GM04503 (cell line): ENCODE measurements at places on chromosomes 12 and 14.

DNA sequence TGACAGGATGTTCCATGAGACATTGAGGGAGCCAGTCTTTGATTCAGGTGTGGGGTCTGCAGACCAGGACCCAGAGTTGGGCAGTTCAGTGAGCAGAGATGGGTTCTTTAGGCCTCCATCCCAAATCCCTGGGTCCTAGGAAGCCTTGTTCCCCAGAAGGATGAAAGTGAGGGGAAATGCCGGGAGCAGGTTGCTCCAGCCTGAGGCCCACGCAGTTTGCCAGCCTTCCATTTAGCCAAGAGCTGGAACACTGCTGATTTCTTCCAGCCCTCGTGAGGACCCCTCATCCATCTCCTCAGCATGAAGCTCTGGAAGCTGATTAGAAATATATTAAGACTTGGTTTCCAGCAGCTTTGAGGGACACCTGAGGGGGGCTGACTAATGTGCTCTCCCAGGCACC is 12.1 kb downstream of the C14orf132 start:
- no peak for DNase-seq

DNA sequence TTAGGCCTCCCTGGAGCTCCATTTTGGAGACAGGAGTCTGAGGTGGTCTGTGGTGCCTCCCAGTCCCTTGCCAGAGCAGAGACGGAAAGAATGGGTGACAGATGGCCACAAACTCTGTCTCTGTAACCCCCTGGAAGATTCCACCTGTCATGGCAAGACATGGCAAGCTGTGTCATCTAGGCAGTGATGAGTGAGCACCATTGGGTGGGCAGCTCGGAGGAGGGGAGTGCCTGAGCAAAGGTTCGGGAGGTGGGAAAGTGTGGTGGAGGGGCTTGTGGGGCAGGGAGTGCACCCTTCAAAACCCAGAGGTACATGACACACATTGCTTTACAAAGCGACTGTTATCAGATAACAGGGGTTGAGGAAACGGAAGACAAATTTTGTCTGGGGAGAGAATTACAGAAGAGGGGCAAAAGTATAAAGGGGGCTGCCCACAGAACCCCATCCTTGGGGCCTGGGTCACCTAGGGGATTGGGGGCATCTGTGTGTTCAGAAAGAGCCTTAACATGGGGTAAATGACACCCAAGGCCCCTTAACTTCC is 3.5 kb downstream of the RIN3 start:
- DNase-seq, result no peak

DNA sequence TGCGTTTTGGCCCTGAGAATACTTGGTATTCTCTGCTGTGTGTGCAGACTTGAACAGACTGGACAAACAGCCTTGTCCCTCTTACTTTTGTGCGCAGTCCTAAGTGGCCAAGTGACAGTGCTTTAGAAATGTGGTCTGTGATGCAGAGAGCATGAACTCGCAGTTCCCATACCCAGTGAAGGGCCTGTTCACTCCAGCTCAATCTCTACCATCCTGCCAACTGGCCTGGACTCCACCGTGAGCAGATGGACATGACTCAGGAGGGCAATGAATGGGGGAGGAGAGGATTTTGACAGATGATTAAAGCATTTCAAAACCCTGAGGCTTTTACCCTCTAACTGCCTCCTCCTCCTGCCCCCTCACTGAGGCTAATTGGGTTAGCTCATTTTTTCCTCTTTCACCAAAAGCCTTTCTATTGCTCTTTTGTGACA is 62.5 kb upstream of the PYGL start:
- peak; percentile 82 for DNase-seq

DNA sequence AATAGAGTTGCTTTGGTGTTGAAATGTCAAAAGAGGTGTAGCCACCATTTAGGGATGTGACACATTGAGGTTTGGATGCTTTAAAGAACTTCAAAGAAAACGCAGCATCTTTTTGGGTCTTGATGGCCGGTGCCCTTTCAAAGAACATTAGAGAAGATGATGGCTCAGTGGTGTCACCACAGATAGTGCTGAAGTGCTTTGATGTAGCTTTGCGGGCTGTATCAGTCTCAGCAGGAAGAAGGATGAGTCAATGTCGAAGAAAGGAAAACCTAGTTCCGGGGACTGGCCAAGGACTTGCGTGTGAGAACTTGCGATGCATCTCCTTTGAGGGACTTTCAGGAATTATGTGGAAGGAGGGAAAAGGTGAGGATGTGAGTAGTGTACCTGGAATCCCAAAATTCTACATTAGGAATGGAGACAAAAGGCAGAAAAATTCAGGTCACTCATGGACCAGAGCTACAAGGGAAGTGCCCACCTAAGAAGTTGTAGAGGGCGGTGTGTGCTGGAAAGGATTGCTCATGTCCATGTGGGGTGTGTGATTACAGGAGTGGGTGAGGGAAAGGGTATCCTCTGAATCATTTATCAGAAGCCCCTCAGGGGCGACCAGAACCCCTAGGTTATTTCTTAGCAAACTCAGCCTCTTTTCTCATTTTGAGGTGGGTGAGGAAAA is 39.7 kb upstream of the GZMB start:
- no peak for DNase-seq

DNA sequence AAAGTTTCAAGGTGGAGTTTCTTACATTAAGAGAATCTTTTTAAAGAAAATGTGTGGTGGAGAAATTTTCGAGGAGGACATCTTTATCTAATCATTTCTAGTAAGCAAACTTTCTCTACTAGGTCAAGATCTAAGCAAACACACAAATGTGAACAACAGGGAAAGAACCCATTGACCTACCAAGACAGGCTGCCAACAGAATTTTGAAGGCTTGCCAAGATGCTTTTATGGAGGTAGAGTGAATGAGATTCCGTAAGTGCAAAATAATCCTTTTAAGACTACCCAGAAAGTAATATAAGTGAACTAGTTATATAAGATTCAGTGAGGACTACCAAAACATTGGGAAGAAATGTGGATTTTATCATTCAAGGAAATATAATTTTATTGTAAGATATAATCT is 357.1 kb upstream of the PDE3A start:
- DNase-seq, result no peak

GRCh38 chr12:2791089-2791488 is 3.7 kb upstream of the FKBP4 start:
- no peak for DNase-seq

GRCh38 chr12:12538535-12538934 is 24.1 kb downstream of the DUSP16 start:
- no peak for DNase-seq

GRCh38 chr14:99643343-99643742 is 1.6 kb upstream of the HHIPL1 start:
- DNase-seq, result no peak

DNA sequence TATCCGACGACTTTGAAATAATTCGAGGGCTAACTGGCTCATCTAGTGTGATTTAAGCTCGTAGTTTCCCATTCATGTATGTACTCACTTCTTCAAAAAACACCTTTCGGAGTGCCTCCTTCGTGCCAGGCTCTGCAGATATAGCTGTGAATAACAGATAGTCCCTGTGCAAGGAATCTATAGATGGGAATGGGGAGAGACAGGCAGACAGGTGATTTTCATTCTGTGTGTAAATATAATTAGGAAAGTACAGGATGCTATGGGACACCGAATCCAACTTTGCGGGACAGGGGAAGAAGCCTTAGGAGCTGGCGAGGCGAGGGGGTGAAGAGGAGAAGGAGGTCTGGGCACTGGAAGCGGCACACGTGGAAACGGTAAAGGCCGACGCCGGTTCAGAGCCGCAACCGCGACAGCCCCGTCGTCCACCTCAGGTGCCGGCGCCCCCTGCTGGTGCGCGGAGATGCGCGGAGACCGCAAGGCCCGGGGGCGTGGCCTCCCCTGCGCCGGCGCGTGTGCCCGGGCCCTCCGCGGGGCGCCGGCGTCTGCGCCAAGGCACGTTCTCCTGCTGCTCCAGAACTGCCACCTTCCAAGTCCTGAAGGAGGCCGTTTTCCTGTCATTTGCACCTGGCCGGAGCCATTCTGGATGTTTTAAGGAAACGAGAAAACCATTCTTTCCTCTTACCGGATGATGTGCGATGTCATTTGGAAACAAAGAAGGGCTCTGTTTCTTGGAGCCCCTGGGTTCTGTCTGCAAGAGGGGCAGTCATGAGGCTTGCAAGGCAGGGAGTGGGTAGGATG is 18.0 kb upstream of the CACNA1C start:
- no peak for DNase-seq

DNA sequence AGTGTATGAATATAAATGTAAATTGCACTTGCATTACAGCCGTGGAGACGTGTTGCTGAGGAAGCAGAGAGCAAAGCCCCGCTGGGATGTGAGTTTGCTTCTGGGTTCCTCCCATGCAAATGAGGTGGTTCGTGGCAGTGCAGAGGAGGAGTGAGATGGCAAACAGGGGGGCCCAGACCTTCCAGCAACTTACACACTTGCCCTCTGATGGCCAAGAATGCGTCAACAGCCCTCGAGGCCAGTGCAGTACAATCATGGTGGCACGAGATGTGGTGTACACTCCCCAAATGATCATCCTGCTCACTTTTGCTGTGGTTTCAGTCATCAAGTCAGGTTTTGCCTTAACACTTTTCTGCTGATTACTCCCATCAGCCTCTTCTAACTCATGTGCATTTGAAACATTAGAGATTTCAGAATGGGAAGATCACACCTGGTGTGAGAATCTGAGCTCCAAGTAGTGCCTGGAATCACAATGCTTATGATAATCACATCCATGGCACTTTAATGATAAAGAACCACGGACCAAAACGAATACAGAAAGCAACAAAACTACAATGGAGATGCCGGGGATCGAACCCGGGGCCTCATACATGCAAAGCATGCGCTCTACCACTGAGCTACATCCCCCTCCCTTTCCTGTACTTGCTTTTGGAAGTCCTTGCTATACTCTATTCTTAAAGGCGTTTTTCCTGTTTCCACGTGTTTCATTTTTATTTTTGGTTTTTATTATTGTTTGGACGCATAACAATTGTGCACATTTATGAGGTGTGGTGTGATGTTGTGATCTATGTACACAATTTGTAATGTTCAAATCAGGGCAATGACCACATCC is 7.0 kb upstream of the UBC start:
- DNase-seq, result no peak

DNA sequence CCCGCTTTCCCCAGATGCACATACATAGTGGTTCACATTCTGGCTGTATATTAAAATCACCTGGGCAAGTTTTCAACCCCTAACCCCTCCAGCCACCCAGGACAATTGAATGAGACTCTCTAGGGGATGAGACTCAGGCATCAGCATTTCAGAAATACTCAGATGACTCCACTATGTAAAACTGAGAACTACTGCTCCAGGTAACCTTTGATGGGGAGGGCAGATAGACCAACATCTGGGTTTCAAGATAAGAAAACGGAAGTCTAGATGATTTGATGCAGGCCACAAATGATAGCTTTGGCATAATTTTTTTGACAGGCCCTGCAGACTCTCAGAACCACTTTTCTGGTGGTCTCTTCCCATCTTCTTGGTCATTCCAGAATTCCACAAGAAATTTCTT is 341.1 kb downstream of the EMP1 start:
- no peak for DNase-seq

GRCh38 chr14:94568186-94568585 is 6.9 kb downstream of the SERPINA4 start:
- DNase-seq, result no peak

DNA sequence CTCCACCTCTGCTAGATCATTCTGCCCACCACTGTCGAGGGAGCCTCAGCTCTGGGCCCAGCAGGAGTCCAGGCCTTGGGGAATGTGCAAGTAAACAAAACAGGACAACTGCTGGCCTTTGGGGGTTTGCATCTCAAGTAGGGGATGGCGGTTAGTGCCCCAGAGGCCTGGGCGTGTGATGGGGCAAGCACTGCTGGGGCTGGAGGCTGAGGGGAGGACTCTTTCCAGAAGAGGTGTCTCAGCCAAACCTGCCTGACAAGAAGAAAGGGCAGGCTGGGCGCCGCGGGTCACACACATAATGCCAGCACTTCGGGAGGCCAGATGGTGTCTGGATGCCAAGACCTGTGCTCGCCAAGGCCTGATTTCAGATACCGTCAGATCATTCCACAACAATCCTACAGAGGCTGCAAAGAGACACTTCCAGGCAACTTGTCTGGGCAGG is 8.6 kb upstream of the ALDH2 start:
- no peak for DNase-seq

- DNase-seq, result no peak
These were observed 215.2 kb downstream of the RASSF9 start for GRCh38 chr12:85621041-85621440.

DNA sequence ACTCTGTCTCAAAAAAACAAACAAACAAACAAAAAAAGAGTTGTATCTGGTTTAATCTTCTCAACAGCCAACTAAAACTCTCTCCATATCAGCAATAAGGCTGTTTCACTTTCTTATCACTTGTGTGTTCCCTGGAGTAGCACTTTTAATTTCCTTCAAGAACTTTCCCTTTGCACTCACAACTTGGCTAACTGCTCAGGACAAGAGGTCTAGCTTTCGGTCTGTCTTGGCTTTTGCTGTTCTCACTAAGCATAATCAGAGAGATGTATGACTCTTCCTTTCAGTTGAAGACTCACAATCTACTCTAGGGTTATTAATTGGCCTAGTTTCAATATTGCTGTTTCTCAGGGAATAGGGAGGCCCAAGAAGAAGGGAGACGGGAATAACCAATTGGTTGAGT is 12.3 kb downstream of the NEMP1 start:
- DNase-seq, result no peak

DNA sequence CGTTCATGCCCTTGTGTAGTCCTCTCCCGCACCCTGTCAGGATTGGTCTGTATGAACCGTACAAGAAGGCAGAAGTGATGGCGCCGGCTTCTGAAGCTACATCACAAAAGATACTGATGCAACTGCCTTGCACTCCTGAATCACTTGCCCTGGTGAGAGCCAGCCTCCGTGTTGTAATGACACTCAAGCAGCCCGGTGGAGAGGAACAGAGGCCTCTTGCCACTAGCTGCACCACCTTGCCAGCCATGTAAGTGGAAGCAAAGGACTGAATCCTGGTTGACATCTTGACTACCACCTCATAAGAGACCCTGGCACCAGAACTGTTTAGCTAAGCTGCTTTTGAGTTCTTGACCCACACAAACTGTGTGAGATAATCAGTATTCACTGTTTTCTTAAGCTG is 266.0 kb downstream of the ERC1 start:
- no peak for DNase-seq
